Activated T-cell treated with anti-CD3 and anti-CD28 coated beads, Interleukin-2, amount 50 U/mL, for 24 hours (primary cell): ENCODE measurements at places on chromosomes 13 and 19.

GRCh38 chr13:81682081-81682630 lies 1341.2 kb upstream of the SPRY2 start:
- DNase-seq: no peak

DNA sequence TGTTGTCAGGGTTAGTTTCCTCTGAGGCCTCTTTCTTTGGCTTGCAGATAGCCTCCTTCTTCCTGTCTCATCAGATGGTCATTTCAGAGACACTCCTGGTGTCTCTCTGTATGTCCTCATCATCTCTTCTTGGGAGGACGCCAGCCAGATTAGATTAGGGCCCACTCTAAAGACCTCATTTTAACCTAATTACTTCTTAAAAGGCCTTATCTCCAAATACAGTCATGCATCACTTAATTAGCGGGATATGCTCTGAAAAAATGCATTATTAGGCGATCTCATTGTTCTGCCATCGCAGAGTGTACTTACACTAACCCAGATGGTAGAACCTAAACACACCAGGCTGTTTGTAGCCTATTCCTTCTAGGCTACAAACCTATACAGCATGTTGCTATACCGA lies 89.0 kb downstream of the CDK8 start:
- no peak for DNase-seq

DNA sequence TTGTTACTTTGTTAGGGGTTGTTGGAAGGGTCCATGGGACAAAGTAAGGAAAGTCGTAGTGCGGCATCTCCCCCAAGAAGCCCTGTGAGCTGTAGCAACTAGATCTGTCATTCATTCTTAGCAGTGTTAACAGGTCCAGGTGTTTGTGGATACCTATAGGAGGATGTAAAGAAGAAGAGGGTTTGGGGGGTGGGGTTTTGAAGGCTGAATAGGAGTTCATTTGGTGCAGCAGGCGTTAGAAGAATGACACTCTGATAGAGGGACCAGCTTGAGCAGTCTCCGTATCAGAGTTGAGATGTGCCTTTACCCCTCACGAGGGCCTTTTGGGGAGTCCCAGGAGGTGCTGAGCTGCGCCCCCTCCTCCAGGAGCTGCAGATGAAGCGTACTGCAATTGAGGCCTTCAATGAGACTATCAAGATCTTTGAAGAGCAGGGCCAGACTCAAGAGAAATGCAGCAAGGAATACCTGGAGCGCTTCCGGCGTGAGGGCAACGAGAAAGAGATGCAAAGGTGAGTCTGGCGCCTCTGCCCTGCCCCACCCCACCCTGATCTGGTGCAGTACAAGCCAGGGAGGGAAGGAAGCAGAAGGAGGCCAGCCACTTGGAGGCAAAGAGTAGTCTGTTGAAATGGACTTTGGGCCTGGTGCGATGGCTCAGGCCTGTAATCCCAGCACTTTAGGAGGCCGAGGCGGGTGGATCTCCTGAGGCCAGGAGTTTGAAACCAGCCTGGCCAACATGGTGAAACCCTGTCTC lies 7.6 kb upstream of the IFI30 start:
- no peak for DNase-seq

GRCh38 chr13:85828094-85828684 lies 29.0 kb upstream of the SLITRK6 start:
- no peak for DNase-seq

DNA sequence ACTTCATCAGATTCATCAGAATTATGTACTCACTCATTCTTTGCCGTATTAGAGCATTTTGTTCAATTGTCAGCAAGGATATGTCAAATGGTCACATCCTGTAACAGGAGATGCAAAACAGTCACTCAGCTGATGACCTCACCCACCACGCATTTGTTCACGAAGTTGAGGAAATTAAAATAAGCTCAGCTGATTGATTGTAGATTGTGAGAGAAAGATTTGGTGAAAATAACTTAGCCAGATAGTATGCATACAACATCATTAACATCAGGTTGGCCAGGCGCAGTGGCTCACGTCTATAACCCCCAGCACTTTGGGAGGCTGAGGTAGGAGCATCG lies 22.6 kb upstream of the CDC16 start:
- no peak for DNase-seq

GRCh38 chr13:99639126-99639525 lies 137.9 kb downstream of the TM9SF2 start:
- no peak for DNase-seq

DNA sequence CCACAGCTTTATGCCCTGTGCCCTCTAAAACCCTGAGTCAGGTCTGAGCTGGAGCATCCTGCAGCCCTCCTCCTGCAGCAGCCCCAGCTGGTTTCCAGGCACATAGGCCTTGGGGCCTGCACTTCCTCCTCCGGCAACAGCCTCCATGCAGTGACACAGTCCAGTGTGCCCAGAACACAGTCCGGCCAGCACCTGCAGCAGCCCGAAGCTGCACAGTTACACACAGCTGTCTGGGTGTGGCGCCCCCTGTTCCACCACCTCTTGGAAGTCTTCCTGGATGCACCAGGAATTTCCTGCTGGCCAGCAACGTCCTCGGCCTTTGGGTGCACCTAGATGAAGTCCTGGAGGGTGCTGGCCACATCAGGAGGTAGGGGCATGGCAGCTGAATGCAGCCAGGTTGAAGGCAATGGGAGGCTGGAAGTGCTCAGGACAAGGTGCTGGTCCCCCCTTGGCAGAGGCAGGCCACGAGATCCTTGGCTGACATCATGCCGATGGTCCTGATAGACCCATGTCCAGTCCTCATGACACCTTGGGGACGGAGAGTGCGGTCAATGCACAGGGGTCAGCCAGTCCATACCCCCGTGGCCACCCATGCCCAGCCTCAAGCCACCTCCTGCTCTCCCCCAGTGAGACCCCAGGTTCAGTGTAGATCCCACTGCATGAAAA lies 27.1 kb upstream of the PARP4 start:
- DNase-seq: no peak

DNA sequence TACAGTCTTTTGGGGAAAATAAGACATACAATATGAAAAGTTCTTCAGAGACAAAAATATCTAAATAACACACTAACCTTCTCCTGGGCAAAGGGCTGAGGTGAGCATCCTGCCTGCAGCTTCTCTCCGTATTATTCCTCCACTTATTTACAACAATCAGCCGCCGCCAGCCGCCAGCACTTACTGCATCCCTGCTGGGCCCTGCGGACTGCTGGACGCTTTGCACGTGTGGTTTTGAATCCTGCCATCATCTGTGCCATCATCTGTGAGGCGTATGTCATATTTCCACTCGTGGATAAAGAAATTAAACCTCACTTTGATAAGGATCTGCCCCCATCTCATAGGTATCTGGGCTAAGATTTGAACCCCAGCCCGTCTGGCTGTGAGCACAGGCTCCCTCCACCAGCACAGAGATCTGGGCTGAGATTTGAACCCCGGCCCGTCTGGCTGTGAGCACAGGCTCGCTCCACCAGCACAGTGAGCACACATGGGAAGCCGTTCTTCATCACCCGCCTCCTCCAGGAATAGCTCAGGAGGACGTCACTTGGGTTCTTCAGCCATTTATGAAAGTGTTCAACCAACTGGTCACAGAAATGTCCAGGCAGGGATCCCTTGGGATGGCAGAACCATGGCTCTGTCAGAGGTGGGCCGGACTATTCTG lies 35.2 kb upstream of the TUBGCP3 start:
- no peak for DNase-seq

DNA sequence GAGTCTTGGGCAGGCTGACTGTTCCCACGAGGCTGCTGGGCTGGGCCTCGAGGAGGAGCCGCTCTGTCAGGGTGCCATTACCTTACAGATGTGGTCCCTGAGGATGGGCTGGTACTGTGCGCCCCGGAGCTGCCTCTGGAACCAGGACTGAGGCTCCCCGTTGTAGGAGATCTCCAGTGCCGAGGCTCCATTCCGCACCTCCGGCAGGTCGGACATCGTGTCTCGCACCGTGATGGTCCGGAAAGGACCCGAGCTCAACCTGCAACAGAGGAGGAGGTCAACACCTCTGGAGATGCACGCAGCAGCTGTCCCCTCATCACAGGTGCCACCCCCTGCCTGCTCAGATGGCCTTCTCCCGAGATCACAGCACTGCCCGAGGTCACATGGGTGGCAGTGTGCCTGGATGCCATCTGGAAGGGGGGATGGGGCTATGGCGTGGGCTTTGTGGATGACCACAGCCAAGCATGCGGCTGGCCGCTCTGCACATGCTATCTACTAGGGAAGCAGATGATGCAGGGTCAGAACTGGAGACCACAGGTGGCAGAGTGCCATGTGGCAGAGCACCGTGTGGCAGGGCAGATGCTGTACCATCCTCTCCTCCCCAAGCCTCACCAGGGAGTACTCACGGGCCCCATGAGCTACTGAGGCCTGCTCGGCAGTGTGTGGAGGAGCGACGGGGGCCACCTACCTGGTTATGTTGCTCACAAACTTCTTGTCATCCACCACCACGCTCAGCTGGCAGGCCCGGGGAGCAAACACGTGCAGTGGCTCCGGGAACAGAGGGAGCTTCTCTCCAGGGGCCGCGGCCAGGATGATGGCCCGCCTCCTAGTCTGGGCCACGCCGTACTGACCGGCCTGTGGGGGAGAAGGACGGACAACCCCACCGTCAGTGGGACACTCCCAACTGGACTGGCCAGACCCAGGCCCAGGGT lies 18.3 kb upstream of the EIF3G start:
- DNase-seq: no peak

DNA sequence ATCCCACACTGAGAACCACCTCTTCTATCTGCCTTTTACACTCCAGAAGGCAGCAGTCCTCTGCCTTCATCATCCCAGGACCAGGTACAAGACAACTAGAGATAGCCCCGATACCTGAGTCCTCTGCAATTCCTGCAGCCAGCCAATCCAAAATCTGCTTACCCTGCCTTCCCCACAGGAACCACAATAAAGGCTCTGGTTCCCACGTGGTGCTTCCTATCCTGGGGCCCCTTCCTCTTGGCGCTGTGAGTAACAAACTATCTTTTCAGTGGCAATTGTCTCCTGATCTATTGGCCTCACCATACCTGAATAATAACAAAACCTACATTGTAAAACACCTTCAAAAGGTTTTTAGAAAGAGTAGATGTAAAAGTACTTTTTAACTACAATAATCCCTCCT lies 63.1 kb downstream of the ZDHHC20 start:
- no peak for DNase-seq

- DNase-seq: no peak
These were observed 73.7 kb downstream of the CYSLTR2 start for GRCh38 chr13:48727241-48728011.

DNA sequence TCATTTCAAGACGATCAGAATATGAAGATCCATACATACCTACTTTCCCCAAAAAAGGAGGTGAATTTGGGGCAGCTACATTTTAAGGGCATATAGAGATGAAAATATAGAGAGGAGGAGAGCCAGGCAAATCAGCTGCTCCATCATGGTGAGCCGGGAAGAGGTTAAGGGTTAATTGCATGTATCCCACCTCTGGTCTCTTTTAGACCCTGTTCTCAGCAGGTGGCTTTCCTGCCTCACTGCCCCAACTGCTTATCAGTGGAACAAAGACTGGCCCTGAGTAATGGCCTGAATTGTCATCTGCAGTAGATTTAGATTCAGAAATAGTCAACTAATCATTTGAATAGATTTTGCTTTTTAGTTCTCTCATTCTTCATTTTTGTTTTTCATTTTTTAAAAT lies 206.6 kb downstream of the SPRY2 start:
- DNase-seq: no peak

DNA sequence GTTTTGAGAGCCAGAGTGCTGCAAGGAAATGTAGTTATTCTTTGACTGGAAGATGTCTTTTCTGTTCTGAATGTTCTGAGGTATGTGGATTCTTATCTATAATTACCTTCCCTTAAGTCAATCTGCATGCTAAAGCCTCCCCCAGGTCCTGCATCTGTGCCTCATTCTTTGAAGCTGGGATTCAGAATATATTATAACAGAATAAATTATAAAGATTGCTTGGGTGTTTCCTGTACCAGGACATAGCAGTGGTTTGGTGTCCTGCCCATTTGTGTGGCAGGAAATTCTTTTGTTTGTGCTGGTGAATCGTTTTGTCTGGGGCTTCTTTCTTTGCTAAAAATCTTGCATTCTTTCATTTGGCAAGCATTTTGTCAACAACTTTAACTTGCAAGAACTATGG lies 60.2 kb downstream of the ITGBL1 start:
- no peak for DNase-seq

- peak; percentile 68 for DNase-seq
These were observed at the start of gene UNC13A for GRCh38 chr19:17687857-17688784. Gene UNC13A, minus strand, starts transcription at chr19:17688354. Its CDS starts 155 bp downstream, at chr19:17688199.

GRCh38 chr19:55133639-55134444 lies 15.2 kb downstream of the TNNT1 start:
- no peak for DNase-seq

DNA sequence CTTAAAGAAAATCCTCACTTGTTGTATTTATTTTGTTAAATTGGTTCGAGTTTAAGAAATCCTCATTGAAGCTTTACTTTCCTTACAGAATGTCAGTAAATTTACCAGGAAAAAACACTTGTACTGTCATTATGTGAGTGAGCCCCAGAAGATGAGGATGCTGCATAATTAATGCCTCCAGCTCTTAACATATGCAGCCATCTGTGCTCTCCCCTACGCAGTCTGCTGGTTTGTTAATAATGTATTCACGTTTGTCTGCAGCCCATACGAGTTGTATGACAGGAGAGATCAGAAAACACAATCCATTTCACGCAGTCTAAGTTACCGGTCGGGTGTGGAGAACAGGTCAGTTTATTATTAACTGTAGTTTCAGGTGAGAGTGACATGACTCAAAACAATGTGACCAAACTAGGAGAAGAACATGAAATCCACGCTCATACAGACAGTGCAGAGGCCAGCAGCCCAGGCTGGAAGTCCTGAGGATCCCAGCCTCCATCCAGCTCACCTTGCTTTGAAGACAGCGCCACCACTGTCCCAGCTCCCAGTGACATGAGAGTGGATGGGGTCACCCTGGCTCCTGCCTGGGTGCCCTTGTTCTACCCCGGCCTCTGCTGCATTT lies 19.8 kb upstream of the ATP11A start:
- DNase-seq: no peak

DNA sequence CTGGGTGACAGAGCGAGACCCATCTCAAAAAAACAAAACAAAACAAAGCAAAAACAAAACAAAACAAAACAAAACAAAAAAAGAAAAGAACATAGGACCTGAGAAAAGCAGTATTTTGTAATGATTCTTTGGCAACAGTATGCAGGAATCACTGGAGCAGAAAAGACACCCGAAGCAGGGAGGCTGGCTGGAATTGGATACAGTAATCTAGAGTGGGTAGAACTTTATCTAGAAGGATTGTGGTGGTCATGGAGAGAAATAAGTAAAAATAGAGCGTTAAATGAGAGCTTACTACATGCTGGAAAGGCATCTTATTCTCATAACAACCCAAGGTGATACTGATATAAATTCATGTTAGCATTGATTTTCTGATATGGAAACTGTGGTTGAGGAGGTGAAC lies 51.2 kb downstream of the KLF5 start:
- no peak for DNase-seq

DNA sequence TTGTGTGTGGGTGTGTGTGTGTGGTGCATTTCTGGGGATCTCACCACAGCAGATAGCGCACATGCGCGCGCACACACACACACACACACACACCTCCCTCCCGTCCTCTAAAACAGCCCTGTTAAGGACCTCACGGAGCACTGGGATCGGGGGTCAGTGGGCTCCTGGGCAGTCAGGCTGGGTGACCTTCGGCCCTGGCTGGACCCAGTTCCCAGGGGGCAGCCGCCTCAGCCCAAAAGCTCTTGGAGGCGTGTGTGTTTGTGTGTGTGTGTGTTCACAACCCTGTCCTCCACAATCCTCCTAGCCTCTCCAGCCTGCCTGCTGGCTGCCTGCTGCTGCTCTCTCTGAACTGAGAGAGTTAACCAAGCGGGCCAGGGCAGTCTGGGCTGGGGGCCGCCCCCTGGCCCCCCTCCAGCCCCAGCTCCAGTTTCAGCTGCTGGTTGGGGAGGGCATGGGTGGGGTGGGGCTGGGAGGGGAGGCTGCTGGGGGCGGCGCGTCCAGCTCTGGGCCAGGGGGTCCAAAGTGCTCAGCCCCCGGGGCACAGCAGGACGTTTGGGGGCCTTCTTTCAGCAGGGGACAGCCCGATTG lies at the start of gene FXYD1:
Gene FXYD1, plus strand, starts transcription at position 520 of the 588 bp plus-strand sequence. CDS start 1,256 bp downstream, outside the sequence.
- DNase-seq: no peak
